ENCODE measurements at places on chromosomes 16 and 17.

DNA sequence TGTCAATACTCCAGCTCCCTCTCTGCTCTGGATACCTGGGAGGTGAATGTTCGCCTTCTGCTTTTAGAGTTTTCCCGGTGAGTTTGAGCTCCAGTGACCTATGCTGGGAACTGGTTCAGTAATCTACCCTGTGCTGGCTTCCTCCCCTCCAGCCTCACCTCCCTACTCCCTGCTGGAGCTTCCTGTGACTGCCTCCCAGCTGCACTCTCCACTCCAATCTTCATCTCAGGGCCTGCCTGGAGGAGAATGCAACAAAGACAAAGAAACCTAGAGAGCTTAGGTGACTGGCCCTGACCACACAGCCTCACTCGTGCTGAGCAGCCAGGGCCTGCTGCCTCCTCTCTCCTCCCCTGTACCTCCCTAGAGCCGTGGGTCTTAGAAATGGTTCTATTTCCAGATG is 101.6 kb upstream of the FOXF1 start:
- no peak for DNase-seq

DNA sequence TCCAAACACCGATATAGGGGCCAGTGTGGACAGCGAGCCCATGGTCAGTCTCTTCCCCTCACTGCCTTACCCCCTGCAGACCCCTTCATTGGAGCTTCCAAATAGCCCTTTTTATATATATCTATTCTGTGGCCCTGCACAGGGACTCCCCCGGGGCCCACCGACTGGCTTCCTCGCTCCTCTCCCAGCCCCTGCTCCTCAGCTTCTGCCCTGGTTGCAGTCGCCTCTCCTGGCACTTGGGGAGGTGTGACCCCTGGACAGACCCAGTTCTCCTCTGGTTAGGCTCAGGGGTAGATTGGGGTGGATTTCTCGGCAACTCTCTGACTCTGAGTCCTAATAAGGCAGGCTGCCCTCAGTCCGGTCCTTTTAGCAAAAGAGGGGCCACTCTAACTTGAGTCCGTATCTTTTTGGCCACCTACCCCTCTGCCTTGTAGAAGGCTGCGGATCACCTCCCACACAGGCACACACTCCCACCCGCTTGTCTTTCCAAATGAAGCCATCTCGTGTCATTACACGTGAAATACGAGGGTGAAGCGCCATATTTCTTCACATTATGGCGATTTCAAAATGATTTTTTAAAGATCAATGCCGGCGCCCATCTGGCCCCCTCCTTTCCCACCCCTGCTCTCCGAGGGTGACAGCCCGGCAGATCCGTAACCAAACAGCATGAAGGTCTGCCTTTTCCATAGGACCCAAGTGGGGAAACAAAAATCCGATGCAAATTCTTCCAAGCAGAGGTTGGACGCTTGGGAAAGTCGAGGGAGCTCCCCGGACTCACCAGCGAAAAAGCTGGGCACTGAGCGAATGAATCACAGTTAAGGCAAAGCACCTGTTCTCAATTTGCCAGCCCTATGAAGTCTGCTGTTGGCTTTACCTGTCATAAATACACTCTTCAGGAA is 1.7 kb upstream of the HOXB9 start:
- DNase-seq = no peak

GRCh38 chr16:87979352-87979751 is 28.1 kb downstream of the BANP start:
- no peak for DNase-seq

- no peak for DNase-seq
Observed at GRCh38 chr17:40531051-40531991, 29.9 kb upstream of the TNS4 start.

DNA sequence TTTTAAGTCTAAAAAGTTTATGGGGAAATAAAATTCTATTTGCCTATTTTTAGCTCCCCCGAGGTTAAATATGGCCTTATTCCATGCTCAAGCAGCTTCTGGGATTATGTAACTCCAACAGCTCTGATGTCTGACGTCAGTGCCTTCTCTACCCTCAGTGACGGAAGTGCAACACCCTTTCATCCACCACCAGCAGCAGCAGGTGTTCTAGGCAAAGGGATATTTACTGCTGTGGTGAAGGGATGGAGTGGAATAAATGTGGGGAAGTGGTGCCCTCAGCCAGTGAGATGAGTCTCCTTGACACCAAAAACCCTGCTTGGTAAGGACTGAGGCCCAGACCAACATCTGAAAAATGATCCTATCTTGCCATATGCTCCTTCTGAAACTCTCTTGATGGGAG is 247.4 kb downstream of the SHISA9 start:
- no peak for DNase-seq

DNA sequence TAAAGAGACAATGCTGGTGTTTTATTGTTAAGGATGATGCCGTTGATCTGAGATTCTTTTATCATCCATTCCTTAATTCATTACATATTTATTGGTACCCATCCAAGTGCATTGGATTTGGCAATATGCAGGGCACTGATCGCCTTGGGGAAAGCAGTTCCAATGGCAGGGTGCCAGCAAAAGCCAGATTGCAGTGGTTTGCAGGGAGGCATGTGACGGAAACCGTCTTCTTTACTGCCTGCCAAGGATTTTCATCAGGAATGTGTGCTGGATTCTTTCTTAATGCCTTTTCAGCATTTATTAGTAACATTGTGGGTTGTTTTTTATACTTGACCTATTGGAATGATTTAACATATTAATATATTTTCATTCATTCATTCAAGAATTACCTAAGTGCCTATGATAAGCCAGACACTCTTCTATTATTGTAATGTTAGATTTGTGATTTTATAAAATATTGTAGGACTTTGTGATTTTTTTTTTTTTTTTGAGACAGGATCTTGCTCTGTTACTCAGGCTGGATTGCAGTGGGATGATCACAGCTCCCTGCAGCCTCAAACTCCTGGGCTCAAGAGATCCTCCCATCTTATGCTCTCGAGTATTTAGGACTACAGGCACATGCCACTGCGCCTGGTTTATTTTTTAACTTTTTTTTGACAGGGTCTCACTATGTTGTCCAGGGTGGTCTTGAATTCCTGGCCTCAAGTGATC is 93.4 kb upstream of the TNRC6A start:
- DNase-seq = no peak

DNA sequence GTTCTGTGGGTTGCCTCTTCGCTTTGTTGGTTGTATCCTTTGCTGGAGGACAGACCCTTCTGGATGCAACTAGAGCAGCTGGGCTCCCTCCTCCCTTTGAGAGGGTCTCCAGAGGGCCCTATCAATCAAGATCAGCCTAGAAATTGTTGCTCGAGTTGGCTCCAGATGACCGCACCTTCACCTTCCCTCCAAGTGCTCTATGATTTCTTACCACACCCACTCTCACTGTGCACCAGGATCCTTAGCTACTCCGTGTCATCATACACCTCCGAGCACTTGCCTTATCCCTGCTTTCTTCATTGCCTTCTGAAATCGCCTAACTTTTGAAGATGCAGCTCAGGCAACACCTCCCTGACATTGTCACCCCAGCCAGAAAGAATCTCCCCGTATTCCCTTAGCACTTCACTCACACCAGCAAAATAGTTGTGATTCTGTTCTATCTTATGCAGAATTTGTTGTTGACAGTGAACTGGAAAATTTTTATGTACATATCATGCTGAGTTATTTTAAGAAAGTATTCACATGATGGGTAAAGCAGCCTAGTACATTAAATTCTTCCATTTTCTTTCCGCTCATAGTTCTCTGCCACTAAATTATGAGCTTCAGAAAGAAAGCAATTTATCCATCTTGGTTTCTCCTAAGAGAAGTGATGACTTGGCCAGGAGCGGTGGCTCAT is 52.9 kb downstream of the ABAT start:
- DNase-seq = no peak

- DNase-seq = peak; percentile 70
Observed at GRCh38 chr17:38742411-38743308, 5.5 kb downstream of the PCGF2 start.
